Activated CD8-positive, alpha-beta memory T cell treated with anti-CD3 and anti-CD28 coated beads, Interleukin-2, amount 50 U/mL, for 4 hours (primary cell): ENCODE measurements at places on chromosomes 6 and 20.
A peak's percentile ranks its signal among the peaks of the same experiment; 100 is the strongest.

DNA sequence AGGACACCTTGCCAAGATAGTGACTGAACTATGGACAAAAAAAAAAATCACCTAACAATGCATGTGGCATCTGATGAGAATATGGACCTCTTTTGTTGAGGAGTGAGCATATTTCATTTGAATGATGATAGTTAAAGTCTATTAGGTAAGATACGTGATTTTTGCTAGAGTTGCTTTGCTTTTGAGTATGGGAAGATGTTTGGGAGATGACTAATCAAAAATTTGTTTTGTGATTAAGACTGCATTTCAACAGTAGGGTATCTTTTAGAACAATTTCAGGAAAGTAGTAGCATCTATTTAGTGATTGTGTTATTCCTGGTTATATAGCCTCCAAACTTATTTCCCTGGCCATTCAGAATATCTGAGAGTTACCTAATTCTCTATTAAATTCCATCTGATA lies 878.6 kb upstream of the CITED2 start:
- no peak for DNase-seq

GRCh38 chr6:9405369-9405768 lies 970.0 kb upstream of the SLC35B3 start:
- no peak for DNase-seq

- no peak for DNase-seq
Measured at GRCh38 chr20:25297141-25297905, 49.4 kb downstream of the PYGB start.

DNA sequence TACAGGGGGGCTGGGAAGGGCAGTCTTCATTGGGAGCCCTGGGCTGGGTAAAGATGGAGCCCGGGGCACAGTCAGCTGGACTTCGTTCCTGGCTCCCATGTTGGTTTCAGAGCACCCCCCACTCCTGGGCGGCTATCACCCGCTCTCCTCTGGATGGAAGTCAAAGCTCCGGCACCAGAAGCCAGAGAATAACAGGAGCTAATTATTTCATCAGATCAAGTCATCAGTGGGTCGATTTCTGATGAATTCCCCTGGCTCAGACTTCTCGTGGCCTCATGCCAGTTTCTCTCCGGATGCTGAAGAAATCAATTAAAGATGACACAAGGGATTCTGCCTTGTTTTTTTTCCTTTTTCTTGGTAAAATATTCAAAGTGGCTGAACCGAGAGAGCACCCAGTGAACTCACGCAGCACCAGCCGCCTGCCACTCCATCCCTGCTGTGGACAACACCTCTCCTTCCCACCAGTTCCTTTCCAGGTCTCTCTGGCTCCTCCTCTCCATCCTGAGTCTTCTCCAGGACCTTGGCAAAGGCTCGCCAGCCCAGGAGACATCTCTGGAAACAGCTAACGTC lies 22.5 kb downstream of the SULF2 start:
- DNase-seq: no peak

GRCh38 chr6:131909408-131910218 lies 41.6 kb downstream of the CCN2 start:
- peak; percentile 71 for DNase-seq

GRCh38 chr6:1916334-1917070 lies 306.8 kb downstream of the FOXC1 start:
- DNase-seq: no peak

DNA sequence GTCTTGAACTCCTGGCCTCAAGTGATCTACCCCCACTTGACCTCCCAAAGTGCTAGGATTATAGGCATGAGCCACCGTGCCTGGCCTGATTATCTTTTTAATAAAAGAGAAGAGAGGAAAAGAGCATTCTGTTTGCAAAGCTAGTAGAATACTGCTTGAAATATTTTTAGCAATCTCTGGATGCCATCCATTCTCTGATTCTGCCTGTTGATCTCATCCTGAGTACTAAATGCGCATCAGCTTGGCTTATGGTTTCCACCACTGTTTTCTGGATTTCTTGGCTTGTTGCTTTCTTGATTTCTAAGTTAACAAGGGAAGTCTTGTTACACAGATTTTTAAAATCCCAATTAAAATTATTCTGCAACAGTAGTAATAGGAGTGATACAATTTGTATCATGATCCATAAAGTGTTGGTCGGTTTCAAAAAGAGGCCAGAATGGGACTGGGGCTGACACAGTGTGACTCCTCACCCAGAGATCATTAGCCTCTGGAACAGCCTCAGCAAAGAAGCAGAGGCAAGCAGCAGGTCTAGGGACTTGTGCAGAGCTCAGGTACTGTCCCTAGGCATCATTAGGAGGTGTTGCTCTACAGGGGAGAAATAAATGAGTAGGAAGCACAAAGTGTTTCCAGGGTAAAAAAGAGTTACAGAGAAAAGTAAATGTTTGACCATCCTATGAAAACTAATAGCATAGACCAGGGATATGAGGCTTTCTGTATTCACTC lies 17.8 kb upstream of the SLC16A10 start:
- DNase-seq: no peak

DNA sequence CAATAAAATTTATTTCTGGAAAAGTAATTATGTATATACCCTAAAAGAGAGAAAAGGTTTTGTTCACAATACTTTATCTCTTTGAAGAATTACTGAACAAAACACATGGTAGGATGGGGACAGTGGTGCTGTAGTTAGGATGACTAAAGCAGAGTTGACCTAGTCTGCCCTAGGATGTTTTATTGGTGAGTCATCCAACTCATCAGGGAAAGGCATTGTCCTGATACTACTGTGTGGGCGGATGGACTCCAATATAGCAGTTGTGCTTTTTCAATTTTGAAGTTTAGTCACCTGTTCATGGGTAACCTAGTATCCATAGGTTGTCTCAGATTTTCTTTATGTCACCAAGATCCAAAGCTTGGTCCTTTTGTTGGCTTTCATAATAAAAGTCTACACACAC lies 53.3 kb upstream of the EYS start:
- DNase-seq: no peak

DNA sequence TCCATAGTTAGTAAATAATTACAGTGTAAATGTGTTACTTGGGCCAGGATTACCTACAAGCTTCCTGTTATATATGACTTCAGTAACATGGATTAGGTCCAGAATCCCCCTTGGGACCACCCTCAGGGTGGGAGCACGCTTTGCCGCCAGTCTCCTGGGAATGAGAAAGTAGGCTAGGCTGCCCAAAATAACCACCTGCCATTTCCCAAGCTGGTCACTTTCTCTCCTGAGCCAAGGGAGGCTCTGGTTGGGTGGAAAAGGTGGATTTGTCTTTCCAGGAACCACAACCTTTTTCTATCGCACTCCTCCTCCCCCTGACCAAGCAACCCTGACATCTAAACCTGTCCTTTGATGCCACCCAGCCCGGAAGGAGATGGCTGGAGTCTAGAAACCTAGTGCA lies 9.6 kb upstream of the RIMS4 start:
- no peak for DNase-seq

GRCh38 chr6:163392533-163392932 lies 22.0 kb upstream of the QKI start:
- no peak for DNase-seq

DNA sequence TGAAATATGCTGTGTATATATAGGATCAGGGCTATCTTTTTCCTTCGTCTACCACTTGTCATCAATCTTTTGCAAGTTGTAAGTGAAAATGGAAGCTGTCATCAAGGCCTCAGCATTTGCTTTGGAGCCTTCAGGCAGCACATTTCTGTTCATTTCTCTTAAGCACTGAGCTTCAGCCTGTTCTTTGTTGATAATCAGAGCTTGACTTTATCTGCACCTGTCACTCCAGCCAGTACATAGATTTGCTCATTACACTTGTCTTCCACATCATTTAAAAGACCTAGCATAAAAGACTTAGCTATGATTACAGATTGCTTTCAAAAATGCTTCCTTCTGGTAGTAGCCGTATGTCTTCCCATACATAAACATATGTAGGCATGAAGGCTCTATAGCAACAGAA lies 189.8 kb upstream of the GRIK2 start:
- no peak for DNase-seq

GRCh38 chr6:158831571-158831970 lies 12.4 kb upstream of the EZR start:
- no peak for DNase-seq

DNA sequence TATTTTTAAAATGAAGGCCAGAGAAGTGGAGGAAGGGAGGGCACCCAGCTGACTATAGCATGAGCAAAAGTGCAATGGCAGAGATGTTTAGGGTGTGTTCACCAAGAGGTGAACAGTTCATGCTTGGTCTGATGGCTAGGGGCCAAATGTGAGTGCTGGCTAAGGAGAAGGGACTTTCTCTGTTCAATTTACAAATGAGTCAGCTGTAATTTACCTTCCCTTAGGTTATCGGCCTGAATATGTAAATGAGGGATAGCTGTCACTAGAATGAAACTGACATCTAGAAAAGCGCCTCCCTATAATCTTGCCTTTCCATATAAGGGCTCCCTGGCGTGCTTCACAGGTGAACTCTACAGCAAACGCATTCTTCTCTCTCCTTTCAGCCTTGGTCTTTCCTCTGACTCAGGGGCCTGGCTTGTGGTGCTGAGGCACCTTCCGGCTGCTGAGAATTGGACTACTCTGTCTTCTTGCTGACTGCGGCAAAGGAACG lies 114.7 kb upstream of the BACH2 start:
- peak; percentile 43 for DNase-seq

GRCh38 chr20:59120491-59120890 lies 43.1 kb upstream of the ZNF831 start:
- DNase-seq: no peak

DNA sequence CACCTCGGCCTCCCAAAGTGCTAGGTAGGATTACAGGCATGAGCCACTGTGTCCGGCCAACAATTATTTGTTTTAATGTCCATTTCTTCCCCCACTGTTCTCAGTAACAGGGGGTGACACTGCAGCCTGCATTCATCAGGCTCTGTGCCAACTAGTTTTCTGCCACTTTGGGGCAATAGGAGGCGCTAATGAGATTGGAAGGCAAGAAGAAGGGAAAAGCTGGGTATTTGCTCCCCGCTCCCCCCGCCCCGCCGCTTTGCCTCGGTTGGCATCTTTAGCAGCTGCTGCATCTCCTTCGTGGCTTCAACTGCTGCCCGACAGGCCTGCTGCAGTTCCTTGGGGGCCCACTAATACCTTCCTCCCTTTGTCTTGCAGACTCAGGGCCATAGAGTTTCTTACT lies 35.0 kb upstream of the MDGA1 start:
- DNase-seq: no peak

- DNase-seq: no peak
Measured at GRCh38 chr6:100899202-100899601, 18.1 kb upstream of the ASCC3 start.

DNA sequence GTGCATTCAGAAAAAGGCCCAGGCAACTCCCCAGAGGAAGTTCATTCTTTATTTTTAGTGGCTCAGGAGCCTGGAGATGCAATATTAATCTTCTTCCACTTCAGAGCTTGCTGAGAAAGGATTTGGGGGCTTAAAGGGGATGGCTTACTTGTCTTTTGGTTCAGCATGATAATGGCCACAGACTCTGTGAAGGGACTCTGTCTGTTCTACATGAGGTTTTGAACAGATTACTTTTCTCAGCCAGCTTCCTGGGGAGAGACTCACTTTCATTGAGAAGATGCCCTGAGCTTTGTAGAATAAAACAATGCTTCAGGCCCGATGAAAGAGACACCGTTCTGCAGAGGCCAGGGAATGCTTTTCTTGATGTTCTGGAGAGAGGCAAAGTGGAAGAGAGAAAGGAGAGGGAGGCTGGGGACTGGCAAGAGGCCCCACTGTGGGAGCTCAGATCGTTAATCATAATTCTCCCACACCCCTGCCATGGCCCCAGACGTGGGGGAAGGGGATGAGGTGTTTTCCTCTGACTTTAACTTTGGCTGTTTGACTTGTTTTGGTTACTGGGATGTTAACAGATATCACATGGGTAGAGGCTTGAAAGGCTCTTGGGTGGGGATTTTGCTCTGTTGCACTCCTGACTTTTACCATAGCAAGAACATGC lies 19.1 kb downstream of the SCP2D1 start:
- no peak for DNase-seq

GRCh38 chr20:37366743-37367142 lies 20.8 kb downstream of the SRC start:
- DNase-seq: no peak

DNA sequence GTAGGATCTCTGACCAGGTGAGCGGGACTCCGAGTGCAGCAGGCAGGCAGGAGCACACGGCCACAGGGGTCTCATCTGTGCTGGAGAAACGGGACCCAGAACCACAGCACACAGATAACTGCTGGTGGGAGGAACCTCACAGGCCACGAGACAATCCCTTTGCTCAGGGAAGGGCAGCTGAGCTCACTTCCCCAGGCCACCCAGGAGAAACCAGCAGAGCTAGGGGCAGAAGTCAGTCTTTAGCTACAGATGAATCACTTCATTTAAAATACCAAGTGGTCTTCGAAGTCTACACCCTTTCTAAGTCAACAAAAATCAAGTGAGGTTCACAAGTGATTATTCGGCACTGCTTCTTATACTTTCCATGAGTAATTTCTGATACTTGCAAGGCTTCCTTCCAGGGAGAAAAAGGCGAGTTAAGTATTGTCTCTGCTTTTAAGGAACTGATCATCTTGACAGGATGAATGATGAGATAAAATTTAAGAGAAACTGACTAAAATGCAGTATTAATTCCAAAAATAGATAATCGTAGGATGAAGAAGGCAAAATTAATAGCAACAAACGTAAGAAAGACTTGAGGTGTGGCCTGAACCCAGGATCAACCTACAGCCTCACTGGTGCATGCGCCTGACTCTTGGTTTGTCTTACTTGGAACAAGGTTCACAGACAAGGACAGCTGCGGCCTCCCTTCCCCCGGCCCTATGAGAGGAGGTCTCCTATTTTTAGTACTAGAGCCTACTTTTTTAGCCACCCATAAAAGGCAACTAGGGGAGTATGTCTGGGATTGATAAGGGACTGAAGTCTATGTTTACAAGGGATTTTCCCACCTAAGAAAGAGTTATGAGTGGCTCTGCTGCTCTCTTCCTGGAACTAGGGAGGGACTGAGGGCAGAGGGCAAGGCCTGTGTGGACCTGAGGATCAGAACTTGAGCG lies 233.6 kb downstream of the TTLL2 start:
- no peak for DNase-seq

DNA sequence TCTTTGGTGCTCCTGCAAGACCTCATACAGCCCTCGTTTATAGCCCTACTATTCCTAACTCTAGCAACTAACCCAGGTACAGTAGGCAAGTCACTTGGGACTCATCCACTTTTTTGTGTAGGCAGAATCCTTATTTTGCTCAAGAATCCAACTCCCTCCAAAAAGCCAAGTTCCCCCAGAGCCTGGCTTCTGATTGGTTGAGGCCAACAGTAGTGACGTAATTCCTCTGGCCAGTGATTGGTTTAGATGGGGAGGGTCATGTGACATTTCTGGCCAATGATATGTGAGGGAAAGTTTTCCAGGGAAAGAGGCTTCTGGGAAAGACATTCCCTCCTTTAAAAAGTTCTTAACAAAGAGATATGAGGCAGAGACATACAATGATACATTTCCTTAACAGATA lies 32.1 kb downstream of the KIAA1755 start:
- DNase-seq: no peak

GRCh38 chr6:44117397-44118128 lies 9.7 kb downstream of the MRPL14 start:
- no peak for DNase-seq

GRCh38 chr6:166767230-166767629 lies 140.2 kb upstream of the RPS6KA2 start:
- no peak for DNase-seq

- no peak for DNase-seq
Measured at GRCh38 chr20:55086421-55086820, 611.0 kb downstream of the DOK5 start.
